NCI-H774 (cell line): ENCODE measurements at places on chromosomes 3 and 15.

DNA sequence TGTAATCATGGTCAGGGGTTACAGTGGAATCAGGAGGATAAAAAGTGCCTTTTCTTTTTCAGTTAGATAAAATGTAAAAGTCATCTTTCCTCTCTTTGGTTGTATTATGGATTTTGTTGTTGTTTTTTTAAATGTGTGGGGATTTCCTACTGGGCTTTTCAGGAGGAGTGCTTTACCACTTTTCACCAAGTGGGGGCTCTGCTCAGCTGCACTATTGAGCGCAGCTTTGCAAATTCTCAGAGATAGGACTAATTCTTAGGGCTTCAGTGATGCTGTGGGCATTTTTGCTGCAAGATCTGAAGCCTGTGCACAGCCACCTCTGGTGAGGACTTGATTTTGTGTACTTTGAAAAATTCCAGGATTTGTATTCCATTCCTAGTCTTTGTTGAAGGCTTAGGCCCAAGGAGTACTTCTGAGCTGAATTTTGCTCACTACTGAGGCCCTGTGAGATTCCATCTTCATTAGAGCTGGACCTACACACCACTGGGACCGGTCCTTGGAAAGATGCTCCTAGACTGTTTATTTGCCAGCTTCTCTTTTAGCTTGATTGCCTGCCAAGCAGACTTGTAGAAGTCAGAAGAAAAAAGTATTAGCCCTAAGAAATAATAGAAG, 7.5 kb downstream of the GNB5 start:
- no peak for DNase-seq

- DNase-seq, result peak; percentile 72
Observed at GRCh38 chr3:134965865-134966481, 170.9 kb downstream of the EPHB1 start.

DNA sequence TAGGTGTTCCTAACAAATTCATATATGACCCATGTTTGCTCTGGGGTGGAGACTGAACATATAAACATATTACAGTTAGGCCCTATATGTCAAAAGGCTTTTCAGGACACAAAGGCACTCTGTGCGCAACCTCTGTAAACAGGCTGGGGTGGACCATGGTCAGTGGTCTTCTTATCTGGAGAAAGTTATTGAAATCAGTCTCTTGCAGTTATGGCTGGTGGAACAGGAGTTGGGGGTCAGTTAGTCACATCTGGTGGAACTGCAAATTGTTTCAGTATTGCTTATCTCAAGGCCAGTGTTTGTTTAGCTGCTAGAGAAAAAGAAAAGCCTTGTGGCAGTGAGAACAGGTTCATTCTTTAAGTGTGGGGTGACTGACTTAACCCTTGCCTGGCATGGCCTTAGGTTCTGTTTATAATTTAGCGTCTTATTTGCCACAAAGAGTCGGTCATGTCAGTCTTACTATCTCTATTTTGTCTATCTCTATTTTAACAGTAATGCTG, 5.9 kb upstream of the GP9 start:
- peak; percentile 50 for DNase-seq

DNA sequence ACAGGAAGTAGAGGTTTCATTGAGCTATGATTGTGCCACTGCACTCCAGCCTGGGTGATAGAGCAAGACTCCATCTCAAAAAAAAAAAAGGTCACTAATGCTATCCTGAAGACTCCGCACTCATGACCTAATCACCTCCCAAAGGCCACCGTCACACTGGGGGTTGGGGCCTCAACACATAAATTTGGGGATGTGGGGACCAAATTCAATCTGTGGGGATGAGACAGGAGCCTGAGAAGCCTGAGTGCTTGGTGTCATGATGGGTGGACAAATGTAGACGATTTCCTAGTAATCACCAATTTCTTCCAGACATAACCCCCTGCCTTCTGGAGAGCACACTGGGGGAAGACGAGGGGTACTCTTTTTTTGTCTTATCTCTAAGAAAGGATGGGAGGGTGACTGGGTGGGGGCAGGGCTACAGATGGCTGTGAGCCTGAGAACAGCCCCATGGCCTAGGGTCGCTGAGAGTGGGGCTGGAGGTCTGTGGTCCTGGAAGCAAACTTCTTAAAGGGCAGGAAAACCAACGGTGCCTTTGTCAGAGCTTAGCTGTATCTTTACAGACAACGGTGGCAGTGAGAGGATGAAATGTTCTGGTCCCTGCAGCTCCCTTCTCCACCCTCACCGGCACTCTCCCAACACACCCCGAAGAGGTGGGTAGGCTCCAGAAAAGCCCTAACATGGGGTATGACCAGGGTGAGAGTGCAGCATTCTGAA, 16.6 kb upstream of the KLF13 start:
- DNase-seq, result no peak

GRCh38 chr3:133884054-133884886, 11.4 kb downstream of the RAB6B start:
- no peak for DNase-seq

DNA sequence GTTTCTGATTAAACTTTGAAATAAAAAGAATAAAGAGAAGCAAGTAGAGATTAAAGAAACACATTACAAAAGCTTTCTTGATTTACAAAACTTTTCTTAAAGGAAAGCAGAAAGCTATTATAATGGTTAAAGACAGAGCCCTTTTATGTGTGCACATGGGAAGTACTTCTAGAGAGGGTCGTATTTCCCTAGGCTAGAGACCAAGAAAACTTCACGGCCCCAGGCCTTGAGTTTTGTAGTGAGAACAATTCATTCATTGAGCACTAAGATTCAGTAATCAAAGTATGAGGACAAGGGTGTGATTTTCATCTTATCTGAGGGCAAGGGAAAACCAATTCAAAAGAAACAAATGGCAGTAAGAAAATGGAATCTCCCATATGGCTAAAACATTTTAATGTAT, 854.1 kb downstream of the ROBO1 start:
- no peak for DNase-seq

DNA sequence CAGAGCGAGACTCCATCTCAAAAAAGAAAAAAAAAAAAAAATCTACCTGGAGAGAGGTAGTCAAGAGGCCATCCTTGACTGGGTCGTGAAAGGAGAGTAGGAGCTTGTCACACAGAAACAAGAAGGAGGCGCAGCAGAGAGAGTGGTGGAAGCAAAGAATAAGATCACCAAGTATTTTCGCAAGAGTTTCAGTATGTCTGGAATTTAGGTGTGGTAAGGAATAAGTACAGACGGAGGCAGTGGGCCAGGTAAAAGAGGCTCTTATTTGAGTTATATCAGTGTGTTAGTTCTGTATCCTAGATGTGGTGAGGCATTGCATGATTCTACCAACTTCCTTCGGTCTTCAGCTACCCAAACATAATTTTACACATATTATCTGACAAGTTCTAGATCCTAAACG, 14.6 kb upstream of the ATP10A start:
- no peak for DNase-seq

- no peak for DNase-seq
Observed at GRCh38 chr3:122975924-122976293, 51.7 kb downstream of the SEMA5B start.

DNA sequence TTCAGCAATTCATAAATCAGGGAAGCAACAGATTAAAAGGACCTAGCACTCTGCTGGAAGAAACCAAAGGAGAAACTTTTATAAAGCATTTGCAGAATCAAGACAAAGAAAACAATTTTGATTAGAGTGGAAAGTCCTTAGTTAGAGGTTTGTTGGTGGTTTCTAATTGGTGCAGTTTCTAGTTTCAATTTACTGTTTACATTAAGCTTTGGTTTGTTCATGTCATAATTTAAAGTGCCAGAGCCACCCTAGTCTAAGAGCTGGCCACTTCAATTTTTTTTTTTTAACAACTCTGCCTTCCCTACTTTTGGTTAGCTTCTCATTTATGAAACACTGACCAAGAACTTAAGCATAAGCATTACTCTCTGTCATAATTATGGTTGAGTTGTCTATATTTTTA, 1428.2 kb upstream of the GBE1 start:
- DNase-seq, result no peak

- no peak for DNase-seq
Observed at GRCh38 chr15:37037071-37037655, 63.2 kb downstream of the MEIS2 start.

- no peak for DNase-seq
Observed at GRCh38 chr15:89828281-89829145, 13.9 kb upstream of the ANPEP start.

DNA sequence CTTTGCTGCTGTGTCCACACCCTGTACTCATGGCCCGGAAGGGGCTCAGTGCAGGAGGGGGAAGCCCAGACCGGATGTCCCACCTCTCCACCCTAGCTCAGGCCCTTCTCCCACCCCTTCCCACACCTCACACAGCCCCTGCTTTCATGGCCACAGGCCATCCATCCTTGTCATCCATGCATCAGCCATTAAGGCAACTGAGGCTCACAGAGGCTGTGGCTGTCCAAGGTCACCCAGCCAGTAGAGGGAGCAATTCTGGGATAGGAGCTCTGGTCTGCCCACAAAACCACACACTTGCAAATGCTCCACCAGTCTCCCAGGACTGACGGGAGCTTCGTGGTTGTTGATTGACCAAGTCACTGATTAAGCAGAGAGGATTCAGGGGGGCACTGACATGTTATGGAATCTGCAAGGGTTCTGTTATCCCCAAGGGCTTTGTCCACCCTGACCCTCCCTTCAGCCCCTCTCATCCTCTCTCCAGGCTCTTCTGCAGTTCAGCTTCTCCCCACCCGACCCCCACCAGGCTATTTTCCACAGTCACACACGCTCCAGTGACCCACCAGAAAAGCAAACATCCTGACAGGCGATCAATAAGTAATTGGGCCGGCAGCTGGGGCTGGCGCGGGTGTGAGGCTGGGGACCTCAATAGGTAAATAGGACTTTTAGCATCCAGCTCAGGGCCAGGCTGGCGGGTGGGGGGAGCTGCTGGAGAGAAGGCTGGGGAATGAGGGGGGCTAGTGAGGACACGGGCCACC, 15.1 kb downstream of the LINGO1 start:
- no peak for DNase-seq

DNA sequence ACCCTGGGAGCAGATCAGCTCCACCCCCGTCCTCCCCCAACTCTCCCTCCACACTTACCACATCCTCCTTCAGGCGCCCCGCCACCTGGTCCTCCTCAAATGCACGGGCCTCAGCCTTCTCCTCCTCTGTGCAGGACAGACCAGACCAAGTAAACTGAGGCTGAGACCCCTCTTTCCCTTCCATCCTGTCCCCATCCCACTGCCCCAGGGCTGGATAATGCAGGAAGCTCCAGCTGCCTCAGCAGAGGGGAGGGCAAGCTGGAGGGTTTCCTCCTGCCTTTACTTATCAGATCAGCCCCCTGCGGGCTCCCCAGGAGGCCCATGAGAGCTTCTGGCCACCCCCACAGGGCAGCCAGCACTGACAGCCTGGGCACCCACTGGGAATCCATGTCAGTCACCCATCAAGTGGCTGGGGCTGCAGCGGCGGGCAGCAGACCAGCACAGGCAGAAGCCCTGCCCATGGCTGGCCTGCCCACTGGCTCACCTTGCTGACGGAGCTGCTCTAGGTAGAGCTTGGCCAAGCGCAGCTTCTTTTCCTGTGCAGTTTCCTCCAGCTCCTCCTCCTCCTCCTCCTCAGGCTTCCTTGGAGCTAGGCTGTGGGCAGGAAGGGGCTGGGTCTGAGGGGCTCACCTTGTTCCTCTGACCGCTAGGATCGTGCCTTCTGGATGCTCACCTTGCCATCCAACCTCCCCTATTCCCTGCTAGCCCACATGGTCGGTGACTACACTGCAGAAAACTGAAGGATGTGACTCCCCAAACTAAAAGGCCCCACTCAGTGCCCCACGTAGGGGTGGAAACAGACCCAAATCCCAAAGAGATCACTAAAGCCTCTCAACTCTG, 3.9 kb downstream of the RRP9 start:
- DNase-seq, result no peak

DNA sequence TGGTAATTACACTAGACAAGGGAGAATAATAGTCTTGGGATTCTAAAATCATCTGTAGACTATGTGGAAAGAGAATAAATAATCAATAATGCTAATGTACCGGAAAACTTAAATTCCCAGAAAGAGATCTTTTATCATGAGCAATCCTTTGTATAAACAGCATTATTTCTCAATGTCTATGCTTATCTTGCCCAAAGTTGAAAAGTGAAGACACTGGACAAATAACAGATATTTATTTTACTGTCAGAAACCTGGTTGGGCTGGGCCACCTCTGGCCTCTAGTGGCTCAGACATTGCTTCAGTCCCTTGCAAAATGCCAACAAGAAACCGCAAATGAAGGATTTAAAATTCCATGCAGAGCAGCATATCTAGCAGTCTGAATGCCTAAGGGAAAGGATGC, 409.9 kb downstream of the FHIT start:
- DNase-seq, result no peak

DNA sequence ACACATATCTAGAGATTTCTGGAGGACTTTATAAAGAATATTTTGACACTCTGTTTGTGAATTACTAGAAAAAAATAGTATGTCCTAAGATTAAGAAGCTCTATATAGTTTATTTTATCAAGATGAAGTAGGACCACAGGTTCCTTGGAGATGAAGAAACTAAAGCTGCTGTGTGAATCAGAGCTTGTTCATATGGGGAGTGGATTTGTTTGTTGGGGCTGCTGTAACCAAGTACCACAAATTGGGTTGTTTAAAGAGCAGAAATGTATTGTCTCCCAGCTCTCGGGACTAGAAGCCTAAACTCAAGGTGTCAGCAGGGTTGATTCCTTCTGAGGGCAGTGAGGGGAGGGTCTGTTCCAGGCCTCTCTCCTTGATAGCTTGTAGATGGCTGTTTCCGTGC, 270.6 kb upstream of the UMPS start:
- DNase-seq, result no peak

GRCh38 chr3:46987319-46987742, 7.9 kb downstream of the NBEAL2 start:
- DNase-seq, result no peak

GRCh38 chr15:49178497-49178896, 8.4 kb downstream of the GALK2 start:
- DNase-seq, result no peak

DNA sequence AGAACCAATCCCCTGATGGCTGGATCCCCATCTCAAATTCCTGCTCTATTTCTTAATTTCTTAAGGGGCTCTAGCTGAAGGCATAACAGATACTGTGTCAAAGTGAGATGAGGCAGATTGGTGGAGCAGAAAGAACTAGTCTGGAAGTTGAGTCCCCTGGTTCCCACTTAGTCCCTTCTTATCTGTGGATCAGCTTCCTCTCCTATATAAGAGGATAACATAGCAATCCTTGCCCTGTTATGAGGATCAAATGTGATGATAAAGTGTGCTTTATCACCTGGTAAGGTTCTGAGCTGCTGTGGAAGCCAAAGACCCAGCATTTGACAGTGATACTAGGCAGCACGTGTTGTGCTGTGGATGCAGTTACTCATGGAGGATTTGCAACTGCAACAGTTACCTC, 8.1 kb upstream of the SIN3A start:
- DNase-seq, result no peak

- no peak for DNase-seq
Observed at GRCh38 chr3:135784557-135784956, 181.0 kb upstream of the PPP2R3A start.
